Hippocampal formation (tissue), 2 donors: ENCODE measurements at places on chromosomes 2 and 18.

- DNase-seq, result no peak
These were observed 117.6 kb upstream of the ANKRD30BL start for GRCh38 chr2:132279344-132279743.

GRCh38 chr18:8797206-8797605 lies 91.8 kb downstream of the MTCL1 start:
- no peak for DNase-seq

GRCh38 chr18:78006774-78007260 lies 757.2 kb downstream of the GALR1 start:
- no peak for DNase-seq

DNA sequence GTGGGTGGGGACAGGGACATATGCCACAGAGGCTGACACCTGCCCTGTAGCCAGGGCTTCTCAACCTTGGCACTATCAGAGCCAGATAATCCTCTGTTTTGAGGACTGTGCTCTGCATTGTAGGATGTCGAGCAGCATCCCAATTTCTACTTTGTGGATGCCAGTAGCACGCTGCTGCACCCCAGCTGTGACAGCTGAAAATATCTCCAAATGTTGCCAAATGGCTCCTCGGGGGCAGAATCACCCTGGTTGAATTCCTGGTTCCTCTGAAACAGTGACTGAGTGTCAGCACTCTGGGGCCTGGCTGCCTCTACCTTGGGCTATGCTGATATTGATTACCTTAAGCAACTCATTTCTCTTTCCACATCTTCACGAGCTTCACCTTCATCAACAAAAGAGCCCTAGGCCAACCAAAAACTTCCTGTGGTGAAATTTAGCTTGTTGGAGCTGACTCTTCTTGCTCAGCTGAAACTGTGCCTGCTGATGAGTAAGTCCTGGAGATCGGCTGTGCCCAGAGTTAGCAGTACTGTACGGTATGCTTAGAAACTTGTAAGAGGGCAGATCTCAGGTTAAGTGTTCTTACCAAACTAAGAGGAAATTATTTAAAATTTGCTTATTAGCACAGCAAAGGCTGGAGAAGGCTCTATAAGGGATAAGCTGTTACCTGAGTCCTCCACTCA lies 138.1 kb downstream of the SEPTIN10 start:
- no peak for DNase-seq

DNA sequence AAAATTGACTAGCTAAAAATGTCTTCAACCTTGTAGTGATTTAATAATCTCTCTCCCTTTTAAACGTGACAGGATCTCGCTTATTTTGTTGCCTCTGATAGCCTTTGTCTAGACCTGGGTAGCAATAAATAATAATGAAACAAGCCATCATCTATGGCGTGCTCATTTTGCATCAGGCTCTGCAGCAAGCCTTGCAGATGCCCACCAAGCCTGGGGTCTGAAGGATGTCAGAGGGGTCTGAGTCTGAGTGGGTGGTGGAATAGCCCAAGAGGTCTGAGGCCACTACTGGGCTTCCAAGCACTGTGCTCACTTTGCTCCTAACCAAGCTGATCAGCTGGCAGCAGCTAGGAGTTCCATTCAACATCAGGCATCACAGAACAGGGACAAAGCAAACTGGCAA lies 109.4 kb downstream of the GYPC start:
- DNase-seq, result no peak

DNA sequence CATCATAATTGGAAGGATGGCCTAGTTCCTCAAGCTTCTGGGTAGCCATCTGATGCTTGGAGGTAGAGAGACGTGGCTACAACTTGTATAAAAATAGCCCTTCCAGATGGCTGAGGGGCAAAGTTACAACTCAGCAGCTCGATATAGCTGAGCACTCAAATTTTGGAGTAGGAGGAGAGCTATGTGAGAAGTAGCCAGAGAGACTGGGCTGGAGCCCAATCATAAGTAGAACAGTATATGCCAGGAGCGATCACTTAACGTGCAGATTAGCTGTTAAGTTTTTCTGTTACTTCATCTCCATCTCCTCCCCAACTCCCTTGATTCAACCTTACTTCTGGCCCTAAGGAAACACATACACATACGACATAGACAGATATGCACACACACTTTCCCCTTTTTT lies 28.8 kb downstream of the CNRIP1 start:
- DNase-seq, result peak; percentile 35

- no peak for DNase-seq
These were observed 5.2 kb downstream of the GNLY start for GRCh38 chr2:85699325-85699724.

DNA sequence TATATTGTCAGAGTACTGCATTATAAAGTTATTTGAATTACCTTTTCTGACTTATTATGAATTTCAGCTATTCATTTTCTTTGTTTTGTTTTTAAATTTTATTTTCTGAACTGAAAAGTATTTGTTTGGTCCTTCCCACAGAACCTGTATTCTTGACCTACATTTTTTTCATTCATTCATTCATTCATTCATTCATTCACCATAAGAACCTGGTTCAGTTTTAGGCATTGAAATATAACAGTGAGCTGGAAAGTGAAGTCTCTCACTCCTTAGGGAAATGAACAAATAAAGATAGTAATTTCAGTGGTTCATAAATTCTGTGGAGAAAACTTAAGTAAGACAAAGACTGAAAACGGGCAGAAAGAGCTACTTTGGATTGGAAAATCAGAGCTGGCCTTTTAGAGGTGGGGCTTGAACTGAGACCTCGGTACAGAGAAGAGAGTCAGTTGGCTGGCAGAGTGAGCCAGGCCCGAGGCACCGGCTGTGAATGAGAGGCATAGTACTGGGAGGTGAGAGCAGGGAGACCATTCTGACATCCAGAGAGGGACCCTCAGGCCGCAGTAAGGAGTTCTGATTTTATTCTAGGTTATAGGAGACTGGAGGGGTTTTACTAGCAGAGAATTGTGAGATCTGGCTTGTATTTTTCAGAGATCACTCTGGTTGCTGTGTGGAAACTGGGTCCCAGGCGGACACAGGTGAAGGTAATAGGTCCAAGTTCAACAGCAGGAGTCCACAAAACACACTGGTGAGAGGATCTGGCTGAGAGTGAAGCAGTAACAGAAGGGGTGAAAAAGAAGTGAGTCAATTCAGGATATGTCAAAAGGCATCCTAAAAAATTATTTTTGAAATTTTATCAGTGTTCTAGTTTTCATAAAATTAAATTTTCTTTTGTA lies 75.8 kb upstream of the FN1 start:
- DNase-seq, result no peak
